ENCODE measurements at places on chromosomes 1 and 21.

DNA sequence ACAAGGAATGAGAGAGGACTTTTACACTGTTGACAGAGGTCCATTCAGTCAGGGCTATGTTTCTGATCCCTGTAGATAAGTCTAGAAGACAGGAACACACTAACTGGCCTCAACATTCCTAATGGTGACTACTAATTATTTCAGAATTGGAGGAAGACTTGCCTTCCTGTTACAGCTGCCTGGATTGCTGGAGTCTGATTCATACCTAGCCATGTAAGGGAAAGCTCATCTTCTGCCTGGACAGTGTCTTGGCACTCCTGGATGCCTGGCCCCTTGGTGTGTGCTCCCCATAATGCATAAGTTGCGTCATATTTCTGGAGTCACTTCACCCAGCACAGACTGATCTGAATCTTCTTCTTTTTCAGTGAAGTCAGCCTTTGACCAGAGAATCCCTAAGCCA is 326.0 kb upstream of the RUNX1 start:
- no peaks in the 10 kb centered on the region for H3K36me3 ChIP-seq
- H3K27ac ChIP-seq: no peak overlapping the region
- no peak overlapping the region for H3K4me3 ChIP-seq
- no peaks in the 10 kb centered on the region for H3K4me1 ChIP-seq

- no peaks in the 10 kb centered on the region for H3K36me3 ChIP-seq
- peaks cover 6% of the 10 kb centered on the region for H3K4me1 ChIP-seq
- no peak overlapping the region for H3K27ac ChIP-seq
- no peak for DNase-seq
- H3K4me3 ChIP-seq: no peak overlapping the region
- peaks cover 15% of the 10 kb centered on the region for H3K27me3 ChIP-seq
Measured at GRCh38 chr1:181083842-181084605, 4.5 kb upstream of the IER5 start.

DNA sequence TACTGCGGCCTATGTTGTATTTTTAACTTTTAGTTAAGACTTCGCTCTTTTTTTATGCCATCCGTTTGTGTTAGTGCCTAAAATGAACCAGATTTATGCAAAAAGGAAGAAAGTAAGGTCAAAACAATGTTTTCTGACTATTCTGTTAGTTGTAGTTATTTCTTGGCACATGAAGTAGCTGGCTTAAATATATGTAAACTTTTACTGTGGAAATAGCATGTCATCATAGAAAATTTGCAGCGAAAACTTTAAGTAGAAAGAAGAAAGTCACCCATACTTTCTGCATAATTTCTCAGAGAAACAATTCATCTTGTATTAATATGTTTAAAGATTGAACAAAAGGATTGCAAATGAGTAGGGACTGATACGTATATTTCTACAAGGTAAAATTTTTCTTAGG is 106.4 kb downstream of the NEK7 start:
- H3K27ac ChIP-seq: no peak overlapping the region
- H3K4me3 ChIP-seq: no peak overlapping the region
- no peaks in the 10 kb centered on the region for H3K36me3 ChIP-seq
- H3K27me3 ChIP-seq: no peaks in the 10 kb centered on the region

DNA sequence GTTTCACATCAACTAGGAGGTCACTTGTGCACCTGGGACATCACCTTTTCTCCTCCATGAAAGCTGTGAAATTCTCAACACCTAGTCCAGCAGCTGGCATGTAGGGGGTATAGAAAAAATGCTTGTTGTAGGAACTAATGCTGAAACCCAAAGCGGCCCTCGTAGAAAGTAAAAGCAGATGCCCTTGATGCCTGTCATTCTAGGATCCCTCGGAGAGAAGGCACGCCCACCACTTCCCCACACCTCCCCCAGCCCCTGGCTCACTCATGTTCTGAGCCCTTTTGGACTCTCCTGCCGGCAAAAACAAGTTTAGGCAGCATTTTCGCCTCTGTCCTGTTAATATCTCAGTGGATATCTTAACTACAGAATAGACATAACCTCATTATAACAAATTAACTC is 36.5 kb downstream of the RIPK4 start:
- peaks cover 3% of the 10 kb centered on the region for H3K27me3 ChIP-seq
- H3K4me1 ChIP-seq: peaks cover 8% of the 10 kb centered on the region
- H3K36me3 ChIP-seq: no peaks in the 10 kb centered on the region
- H3K4me3 ChIP-seq: no peak overlapping the region

DNA sequence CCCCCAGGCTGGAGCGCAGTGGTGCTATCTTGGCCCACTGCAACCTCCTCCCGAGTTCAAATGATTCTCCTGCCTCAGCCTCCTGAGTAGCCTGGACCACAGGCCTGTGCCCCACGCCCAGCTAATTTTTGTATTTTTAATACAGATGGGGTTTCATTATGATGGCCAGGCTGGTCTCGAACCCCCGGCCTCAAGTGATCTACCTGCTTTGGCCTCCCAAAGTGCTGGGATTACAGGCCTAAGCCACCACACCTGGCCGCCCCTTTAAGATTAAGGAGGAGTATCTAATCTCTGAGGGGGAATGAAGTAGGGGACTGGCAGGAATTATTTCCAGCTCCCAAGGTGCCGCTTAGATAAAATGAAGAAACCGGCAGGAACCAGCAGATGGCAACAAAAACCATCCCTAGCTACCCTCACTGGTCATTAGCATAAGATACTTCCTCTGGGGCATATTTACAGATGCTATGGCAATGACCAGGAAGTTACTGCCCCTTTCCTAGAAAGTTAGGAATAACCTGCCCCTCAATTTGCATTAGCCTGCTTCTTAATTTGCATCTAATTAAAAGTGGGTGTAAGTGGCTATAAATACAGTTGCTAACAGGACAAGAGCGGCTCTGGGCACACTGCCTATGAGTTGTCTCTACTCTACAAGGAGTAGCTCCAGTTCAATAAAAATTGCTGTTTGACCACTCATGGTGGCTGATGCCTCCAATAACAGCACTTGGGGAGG is 7.1 kb upstream of the NSUN4 start:
- H3K4me1 ChIP-seq: peaks cover 2% of the 10 kb centered on the region
- no peak overlapping the region for H3K27ac ChIP-seq
- no peaks in the 10 kb centered on the region for H3K36me3 ChIP-seq
- H3K4me3 ChIP-seq: no peak overlapping the region

- H3K36me3 ChIP-seq: no peaks in the 10 kb centered on the region
- DNase-seq: no peak
- H3K27ac ChIP-seq: no peak overlapping the region
- no peak overlapping the region for H3K4me3 ChIP-seq
- peaks cover 2% of the 10 kb centered on the region for H3K4me1 ChIP-seq
Measured at GRCh38 chr1:162204129-162204822, 134.8 kb downstream of the NOS1AP start.

DNA sequence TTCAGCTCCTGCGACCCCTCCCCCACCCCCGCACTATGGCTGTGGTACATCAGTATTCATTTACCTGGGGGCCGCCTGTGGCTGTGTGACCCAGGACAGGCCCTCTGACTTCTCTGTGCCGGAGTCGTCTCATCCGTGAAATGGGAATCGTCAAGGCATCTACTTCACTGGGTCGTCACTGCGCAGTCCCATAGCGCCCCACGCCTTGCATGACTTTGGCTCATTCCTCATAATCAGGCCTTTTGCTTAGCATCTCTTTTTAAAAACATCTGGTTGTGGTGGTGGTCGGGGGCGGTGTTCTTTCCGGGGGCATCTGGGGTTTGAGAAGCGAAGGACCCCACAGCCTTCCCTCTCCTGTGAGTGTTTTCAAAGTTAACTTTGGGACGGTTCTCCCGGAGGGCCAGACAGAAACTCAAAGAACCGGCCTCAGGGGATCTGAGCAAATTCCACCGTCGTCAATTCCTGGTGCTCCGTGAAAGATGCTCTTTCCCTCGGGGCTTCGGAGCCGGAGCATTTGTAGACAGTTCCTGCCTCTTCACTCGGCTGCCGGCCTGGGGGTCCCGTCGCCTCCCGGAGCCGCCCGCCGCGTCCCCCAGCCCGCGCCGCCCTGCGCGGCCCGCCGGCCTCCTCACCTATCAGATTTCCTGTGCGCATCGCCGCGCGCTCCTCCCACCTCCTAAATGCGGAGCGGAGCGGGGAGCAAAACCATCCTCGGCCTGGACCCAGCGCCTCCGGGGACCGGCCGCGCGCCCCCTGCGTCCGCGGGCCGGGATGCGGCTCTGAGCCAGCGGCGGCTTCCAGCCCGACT is at the start of gene B3GALT5:
Gene B3GALT5, plus strand, starts transcription at position 708 of the 808 bp plus-strand sequence. CDS start 47,620 bp downstream, outside the sequence.
- H3K4me3 ChIP-seq: peak within 1 kb of the TSS; percentile 57
- peak; percentile 77 for DNase-seq
- no peaks in the 10 kb centered on the region for H3K27me3 ChIP-seq
- no peaks in the 10 kb centered on the region for H3K36me3 ChIP-seq
- H3K4me1 ChIP-seq: peaks cover 18% of the 10 kb centered on the region

GRCh38 chr1:230749635-230750034 is 2.4 kb downstream of the CAPN9 start:
- H3K4me3 ChIP-seq: no peak overlapping the region
- no peak overlapping the region for H3K27ac ChIP-seq
- no peak for DNase-seq
- peaks cover 15% of the 10 kb centered on the region for H3K4me1 ChIP-seq
- H3K36me3 ChIP-seq: no peaks in the 10 kb centered on the region
- H3K27me3 ChIP-seq: no peaks in the 10 kb centered on the region

- no peaks in the 10 kb centered on the region for H3K4me1 ChIP-seq
- DNase-seq: no peak
- H3K27me3 ChIP-seq: peaks cover 70% of the 10 kb centered on the region
- no peak overlapping the region for H3K27ac ChIP-seq
Measured at GRCh38 chr1:26044971-26045721, 772 bp downstream of the SLC30A2 start.

DNA sequence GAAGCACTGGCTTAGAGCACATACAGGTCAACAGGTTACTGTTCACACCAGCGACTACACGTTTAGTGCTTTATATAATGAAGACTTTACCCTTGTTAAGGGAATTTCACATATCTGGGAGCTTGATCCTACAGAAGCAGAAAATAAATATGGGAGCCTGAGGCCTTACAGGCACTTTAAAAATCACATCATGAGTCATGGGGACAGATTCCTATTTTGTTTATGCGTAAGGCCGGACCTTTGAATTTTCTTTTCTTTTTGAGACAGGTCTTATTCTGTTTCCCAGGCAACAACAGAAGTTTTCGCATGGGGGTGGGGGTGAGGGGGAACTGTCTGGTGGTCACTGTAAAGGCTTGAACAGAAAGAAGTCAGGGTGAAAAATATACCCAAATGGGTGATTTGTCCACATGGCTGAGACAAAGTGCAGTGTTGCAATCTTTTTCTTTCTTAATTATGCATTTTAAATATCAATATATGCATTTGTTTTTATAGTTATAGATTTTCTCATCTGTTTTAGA is 276.7 kb downstream of the KCNH1 start:
- H3K36me3 ChIP-seq: no peaks in the 10 kb centered on the region
- no peak for DNase-seq
- no peak overlapping the region for H3K27ac ChIP-seq
- H3K27me3 ChIP-seq: no peaks in the 10 kb centered on the region
- peaks cover 11% of the 10 kb centered on the region for H3K4me1 ChIP-seq

DNA sequence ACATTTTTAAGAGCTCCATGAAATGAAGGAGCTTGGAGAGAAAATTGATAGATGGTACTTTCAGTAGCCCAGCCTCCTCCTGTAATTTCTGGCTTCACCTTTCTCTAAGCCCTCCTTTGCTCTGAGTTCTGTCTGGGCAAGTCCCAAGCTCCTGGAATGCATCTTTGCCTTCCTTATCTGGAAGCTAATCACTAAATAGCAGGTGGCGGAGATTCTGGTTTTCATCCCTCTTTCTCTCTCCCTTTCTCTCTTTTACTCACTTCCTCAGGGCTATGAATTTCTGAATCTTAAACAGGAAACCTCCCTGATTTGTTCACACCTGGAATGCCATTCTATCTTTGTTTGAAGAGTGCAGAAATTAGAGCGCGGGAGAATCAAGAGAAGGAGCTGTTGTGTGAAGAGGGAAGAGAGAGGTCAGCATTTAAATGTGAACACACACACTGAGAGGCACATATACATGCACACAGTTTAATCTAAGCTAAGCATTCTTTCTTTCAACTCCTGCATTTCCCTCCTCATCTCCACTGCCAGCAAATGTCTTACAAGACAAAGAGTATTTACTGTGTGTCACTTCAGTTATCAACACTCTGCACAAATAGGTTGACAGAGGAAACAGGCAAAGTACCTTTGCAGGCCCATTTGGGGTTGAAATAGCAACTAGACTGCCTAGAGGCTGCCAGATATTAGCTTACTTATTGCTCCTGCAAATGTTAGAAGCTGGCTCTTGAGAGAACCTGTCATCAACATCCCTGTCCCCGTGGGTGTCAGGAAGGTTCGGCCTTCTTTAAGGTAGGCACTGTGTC is 199.4 kb upstream of the CAMK1G start:
- H3K27ac ChIP-seq: no peak overlapping the region
- no peaks in the 10 kb centered on the region for H3K36me3 ChIP-seq
- H3K4me3 ChIP-seq: no peak overlapping the region
- no peak for DNase-seq
- H3K4me1 ChIP-seq: peaks cover 13% of the 10 kb centered on the region
- H3K27me3 ChIP-seq: no peaks in the 10 kb centered on the region

GRCh38 chr1:206768472-206769303 is 1.9 kb upstream of the IL19 start:
- no peak overlapping the region for H3K27ac ChIP-seq
- no peaks in the 10 kb centered on the region for H3K27me3 ChIP-seq
- no peak for DNase-seq
- H3K4me1 ChIP-seq: peaks cover 5% of the 10 kb centered on the region
- peak overlapping the region; percentile 43 for H3K4me3 ChIP-seq

- no peaks in the 10 kb centered on the region for H3K27me3 ChIP-seq
- no peak for DNase-seq
- no peak overlapping the region for H3K27ac ChIP-seq
- peaks cover 6% of the 10 kb centered on the region for H3K4me1 ChIP-seq
Measured at GRCh38 chr1:94539496-94539895, 2.1 kb downstream of the F3 start.
